ENCODE measurements at places on chromosomes 2 and 18.

DNA sequence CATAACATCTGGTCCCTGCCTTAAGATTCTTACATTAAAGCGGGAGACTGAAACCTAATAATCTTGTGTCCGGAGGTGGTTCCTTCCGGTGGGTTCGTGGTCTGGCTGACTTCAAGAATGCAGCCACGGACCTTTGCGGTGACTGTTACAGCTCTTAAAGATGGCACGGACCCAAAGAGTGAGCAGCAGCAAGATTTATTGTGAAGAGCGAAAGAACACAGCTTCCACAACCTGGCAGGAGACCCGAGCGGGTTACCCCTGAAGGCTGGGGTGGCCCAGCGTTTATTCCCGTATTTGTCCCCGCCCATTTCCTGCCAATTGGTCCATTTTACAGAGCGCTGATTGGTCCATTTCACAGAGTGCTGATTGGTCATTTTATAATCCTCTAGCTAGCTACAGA is 122.3 kb upstream of the SIX2 start:
- DNase-seq, result no peak

DNA sequence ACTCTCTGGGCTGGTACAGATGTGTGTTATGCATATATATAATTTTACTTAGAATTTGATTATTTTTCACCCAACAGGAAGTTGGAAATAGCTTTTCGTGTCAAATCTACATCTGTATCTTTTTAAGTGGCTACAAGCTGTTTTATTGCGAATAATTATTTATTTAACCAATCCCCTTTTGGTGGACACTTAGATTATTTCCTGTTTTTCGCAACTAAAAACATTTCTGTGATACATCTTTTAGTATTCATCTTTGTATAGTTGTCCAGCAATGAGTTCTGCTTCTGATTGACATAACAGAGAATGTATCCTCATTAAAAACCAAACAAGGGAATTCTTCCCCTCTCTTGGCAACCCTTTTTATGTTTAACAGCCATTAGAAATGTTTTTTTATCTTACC is 16.6 kb downstream of the SEC11C start:
- DNase-seq, result no peak

- no peak for DNase-seq
Measured at GRCh38 chr2:192151853-192152252, 42.9 kb downstream of the TMEFF2 start.

DNA sequence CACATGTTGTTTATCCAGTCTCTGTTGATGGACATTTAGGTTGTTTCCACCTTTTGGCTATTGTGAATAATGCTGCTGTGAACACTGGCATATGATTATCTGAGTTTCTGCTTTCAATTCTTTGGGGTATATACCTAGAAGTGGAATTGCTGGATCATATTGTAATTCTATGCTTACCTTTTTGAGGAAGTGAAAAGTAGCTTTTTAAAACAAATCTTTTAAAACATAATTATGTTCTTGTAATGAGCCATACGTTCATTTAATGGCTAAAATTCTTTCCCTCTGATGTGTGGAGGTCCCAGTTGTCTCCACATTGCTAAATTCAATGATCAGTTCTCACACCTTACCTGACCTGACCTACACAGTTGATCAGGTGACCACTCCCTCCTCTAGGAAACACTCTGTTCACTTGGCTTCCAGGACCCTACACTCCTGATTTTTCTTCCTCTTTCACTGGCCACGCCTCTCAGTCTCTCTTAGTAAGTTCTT is 27.8 kb upstream of the SERTAD2 start:
- DNase-seq, result no peak

- DNase-seq, result no peak
Measured at GRCh38 chr2:522776-523175, 154.4 kb downstream of the TMEM18 start.

DNA sequence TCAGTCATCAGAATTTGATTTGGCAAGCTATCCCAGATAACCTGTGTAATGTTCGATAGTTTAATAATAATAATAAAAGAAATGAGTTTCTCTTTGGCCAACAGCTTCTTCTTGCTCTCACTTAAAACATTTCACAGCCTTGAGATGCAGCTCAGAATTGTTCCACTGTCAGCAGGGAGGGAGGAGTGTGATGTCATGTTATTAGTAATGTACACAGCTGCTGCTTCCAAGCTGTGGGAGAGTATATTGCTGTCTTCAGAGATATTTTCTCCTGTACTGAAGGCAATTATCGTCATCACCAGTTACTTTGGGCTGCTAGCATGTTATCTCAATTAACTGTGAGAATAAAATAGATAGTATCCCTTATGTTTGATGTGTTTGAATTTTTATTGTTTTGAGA is 146.9 kb upstream of the MAP3K20 start:
- no peak for DNase-seq

All from cerebellar nuclear complex (tissue), 1 donor.